ENCODE measurements at places on chromosomes 3 and 15.

GRCh38 chr15:49752517-49752916 is 131.7 kb downstream of the DTWD1 start:
- H3K36me3 ChIP-seq = no peaks in the 10 kb centered on the region
- no peaks in the 10 kb centered on the region for H3K4me1 ChIP-seq
- no peak for DNase-seq
- H3K27me3 ChIP-seq = no peaks in the 10 kb centered on the region
- H3K27ac ChIP-seq = no peak overlapping the region
- H3K4me3 ChIP-seq = no peak overlapping the region

DNA sequence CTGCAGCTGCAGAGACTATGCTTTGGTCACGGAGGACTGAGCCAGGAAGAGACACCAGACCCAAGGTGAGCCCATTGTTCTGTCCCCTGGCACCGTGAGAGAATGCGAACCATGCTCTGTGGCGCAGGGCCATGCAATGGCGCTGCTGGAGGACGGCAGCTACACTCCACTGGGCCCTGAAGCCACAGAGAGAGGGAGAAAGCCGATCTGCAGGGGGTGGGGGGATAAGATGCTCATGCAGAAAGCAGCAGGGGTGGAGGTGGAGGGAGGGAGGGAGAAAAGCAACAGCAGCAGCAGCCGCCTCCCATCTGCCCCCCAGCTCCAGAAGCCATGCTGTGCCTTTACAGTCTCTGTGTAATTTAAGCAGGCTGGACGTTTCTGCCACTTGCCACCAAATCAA is 5.3 kb downstream of the BDH1 start:
- DNase-seq = no peak
- H3K27me3 ChIP-seq = no peaks in the 10 kb centered on the region
- peaks cover 15% of the 10 kb centered on the region for H3K4me1 ChIP-seq
- H3K27ac ChIP-seq = no peak overlapping the region
- no peaks in the 10 kb centered on the region for H3K36me3 ChIP-seq

- no peaks in the 10 kb centered on the region for H3K36me3 ChIP-seq
- no peak overlapping the region for H3K4me3 ChIP-seq
- no peaks in the 10 kb centered on the region for H3K4me1 ChIP-seq
- no peak overlapping the region for H3K27ac ChIP-seq
- DNase-seq = no peak
- H3K27me3 ChIP-seq = no peaks in the 10 kb centered on the region
Measured at GRCh38 chr3:187932530-187932929, 187.3 kb upstream of the BCL6 start.

GRCh38 chr3:168624195-168624594 is 528.5 kb upstream of the GOLIM4 start:
- no peaks in the 10 kb centered on the region for H3K27me3 ChIP-seq
- H3K4me1 ChIP-seq = no peaks in the 10 kb centered on the region
- no peak overlapping the region for H3K4me3 ChIP-seq
- no peaks in the 10 kb centered on the region for H3K36me3 ChIP-seq
- H3K27ac ChIP-seq = no peak overlapping the region

- no peaks in the 10 kb centered on the region for H3K36me3 ChIP-seq
- no peak for DNase-seq
- peaks cover 6% of the 10 kb centered on the region for H3K4me1 ChIP-seq
- H3K27ac ChIP-seq = no peak overlapping the region
- H3K4me3 ChIP-seq = no peak overlapping the region
Measured at GRCh38 chr3:13484851-13485590, 4.9 kb downstream of the HDAC11 start.

DNA sequence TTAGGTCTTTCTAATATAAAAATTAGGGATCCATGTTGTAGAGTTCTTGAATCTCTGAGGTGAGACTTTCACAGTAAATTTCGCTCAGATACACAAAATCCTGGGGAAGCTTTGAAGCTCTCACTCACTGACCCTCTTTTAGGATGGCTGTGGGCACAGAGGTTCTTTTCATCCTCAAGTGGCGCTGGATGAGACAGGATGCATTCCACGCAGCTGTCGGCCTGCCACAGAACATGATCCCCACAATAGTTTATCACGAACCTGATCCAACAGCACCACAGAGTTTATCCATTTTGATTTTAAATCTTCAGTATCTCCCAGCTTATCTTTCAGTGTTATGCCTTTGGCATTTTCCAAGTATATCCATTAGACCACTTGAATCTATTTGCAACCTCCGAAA is 91.9 kb downstream of the WDR76 start:
- no peak overlapping the region for H3K4me3 ChIP-seq
- H3K27ac ChIP-seq = no peak overlapping the region
- no peak for DNase-seq
- peaks cover 12% of the 10 kb centered on the region for H3K4me1 ChIP-seq
- H3K36me3 ChIP-seq = peaks cover 3% of the 10 kb centered on the region

GRCh38 chr3:138673641-138674530 is 65.3 kb downstream of the FAIM start:
- H3K36me3 ChIP-seq = peaks cover 28% of the 10 kb centered on the region
- H3K27ac ChIP-seq = no peak overlapping the region
- no peak overlapping the region for H3K4me3 ChIP-seq
- H3K4me1 ChIP-seq = peaks cover 6% of the 10 kb centered on the region
